NCI-H2227 treated with DMSO at 0.1 percent for 48 hours (cell line): ENCODE measurements at places on chromosomes 1 and 21.
A peak's percentile ranks its signal among the peaks of the same experiment; 100 is the strongest.

DNA sequence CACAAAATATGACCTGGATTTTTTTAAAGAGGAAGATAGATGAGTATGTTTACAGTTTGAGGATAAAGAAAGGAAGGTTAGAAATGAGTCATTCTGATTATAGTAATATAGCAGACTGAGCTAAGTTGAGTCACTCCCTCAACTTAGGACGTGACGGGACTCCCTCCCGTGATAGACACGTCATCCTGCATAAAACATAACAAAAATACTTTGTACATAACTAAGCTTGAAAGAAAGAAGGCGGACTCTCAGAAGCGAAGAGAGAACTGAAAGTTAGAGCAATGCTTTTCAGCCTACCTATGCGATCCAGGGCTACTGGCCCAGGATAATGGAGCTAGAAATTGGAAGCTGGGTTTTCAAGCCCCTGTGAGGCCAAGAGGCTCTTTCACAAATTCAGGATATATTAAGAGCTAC, 53.0 kb upstream of the DESI2 start:
- DNase-seq = no peak

DNA sequence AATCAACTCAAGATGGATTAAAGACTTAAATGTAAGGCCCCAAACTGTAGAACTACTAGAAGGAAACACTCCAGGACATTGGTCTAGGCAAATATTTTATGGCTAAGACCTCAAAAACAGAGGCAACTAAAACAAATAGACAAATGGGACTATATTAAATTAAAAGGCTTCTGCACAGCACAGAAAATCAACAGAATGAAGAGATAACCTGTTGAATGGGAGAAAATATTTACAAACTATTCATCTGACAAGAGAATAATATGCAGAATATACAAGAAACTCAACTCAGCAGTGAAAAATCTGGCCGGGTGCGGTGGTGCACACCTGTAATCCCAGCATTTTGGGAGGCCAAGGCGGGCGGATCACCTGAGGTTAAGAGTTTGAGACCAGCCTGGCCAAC, 84.1 kb upstream of the HNRNPU start:
- no peak for DNase-seq

GRCh38 chr1:200311256-200311655, 98.6 kb downstream of the ZNF281 start:
- no peak for DNase-seq

- no peak for DNase-seq
Observed at GRCh38 chr1:174217248-174217647, 57.9 kb downstream of the RABGAP1L start.

DNA sequence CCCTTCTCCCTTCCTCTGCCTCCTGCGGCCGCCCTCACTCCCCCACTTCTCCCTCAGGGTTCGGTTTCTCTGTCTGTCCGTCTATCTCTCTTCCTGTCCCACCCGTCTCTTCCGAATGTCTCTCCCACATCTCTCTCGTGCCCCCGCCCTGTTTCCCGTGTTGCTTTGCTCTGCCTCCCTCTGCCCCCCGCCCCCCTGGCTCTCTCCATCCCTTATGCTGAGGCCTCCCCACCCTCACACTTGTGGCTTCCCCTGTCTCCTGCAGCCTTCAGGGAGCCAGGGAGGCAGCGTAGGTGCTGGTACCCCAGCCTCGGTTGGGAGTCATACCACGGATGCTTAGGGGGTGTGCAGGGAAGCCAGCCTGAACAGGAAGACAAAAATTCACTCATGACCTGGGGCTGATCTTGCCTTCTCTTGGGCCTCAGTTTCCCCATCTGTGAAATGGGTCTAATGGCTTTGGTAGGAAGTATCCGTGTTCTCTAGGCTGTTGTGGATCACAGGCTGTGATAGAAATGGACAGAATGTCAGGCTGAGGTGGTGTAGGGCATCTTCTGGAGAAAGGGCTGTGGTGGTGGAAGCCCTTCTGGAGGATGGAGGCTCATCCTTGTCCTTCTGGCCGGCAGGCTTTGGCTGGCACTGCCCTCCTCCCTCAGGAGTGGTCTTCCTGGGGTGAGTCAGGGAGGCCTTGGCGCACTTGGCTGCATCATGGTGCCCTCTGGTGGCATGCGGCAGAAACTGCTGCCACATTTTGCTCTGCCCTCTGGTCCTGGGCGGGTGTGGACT, 55.5 kb downstream of the FOXO6 start:
- peak; percentile 68 for DNase-seq

DNA sequence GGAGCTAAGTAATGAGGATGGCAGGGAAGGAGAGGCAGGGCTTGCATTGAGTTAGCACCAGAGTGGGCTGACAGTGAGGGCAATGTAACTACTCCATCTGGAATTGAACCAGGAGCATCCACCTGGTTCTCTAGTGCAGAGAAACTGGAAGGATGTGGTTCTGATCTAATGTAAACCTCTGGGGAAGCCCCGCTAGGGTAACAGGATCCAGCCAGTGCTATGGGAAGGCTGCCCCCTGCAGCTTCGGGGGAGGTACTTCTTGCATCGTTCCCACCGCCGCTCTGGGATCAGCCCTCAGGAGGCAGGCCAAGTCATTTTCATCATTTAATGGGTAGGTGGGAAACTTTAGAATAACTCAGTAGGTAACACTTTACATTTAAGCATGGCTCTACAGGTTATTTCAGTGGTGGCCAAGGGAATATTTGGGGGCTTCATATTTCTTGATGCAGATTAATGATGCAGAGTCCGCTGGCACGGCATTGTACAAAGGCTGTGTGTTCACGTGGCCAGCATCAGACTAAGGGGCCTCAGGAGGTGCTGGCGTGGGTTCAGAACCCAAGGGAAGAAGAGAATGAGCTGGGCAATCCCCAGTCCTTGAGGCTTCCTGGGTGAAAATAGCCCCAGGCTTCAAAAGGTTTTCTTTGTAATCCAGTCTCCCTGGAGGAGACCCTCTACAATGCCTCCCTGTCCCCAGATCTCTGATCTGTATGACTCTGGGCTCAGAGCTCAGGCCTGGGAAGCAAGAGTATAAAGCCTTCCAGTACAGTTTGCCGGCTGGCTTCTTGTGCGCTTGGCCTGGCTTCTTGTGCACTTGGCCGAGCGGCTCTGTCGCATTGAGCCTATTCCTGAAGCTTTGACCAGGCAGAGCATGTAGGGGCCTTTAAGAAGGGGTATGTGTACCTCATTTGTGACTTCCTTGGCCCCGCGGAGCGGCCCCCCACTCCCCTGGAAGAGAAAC, 26.4 kb upstream of the KAZN start:
- DNase-seq = no peak

DNA sequence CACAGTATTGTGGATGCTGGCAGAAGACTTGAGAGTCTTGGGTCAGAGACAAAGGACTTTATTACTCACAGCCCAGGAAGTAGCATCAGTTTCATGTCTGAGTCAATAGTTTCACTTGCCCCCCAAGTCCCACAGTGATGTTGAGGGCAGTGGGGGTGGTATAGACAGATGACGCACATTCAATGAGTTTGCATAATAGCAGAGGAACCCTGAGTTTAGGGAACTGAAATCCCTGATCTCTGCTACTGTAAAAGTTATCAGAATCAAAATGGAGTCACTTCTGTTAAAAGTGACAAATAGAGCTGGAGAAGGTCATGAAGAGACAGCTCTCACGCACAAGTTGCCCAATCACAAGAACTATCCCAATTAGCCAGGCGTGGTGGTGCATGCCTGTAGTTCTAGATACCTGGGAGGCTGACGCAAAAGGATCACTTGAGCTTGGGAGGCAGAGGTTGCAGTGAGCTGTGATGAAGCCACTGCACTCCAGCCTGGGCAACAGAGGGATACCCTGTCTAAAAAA, 11.5 kb upstream of the HCRTR1 start:
- no peak for DNase-seq

DNA sequence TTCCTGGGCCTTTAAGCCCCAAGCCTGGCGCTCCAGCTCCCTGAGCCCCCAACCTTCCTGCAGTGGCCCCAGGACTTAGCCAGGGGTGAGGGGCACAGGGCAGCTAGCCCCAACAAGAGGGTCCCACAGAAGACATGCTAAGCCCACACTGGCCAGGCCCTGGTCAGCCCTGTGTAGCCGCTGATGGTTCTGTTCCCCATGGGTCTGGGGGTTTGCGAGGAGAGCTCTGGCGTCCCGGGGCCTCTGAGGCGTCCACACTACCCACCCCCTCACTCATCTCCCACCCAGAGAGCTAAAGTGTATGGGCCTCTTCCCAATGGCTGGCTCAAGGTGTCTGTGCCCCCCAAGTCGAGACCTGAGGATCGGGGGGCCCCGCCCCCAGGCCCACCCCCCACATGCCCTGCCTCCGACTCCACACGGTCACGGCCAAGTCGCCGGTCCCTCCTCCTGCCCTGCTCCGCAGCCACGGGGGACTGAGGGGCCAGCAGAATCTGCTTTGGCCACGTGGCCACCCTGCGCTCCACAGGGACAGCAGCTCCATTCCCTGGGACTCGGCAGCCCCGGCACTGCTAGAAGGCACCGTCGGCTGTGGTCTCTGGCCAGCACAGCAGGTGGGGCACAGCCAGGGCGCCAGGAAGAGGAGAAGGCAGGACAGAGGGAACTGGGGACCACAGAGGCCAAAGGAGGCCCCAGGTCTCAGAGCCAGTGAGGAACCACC, 7.8 kb downstream of the TNFRSF18 start:
- no peak for DNase-seq

DNA sequence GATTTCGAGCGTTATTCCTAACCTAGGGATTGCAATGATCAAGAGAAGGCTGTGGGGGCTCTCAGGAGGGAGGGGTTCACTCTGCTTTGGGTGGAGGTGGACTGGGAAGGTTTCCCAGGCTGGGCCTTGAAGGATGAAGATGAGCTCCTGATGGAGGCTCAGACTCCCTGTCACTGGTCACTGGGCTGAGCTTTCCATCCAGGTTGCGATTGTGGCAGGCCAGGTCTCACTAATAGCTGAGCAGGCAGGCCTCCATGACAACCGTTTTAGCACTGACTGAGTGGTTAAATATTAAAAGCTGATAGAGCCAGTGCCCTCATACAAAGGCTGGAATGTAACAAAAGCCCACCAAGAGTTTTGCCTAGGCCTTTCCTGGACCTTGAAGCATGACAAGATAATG, 36.2 kb upstream of the EFCAB14 start:
- DNase-seq = no peak

DNA sequence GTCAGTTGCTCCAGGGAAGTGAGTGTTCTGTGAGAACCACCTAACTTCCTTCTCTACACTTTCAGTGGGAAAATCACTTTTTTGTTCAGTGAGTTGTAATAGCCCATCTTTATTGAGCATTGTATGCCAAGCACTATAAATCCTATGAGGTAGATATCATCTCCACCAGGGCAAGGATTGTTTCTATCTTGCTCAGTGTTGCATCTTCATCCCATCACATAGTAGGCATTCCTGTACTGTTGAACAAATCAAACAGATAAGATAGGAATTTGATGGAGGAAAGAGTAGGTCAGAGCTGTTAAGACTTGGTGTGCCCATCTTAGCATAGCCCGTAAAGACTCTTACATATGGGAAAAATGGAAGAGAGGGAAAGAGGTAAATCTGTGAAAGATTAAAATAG, 2.9 kb upstream of the PIGV start:
- DNase-seq = no peak

DNA sequence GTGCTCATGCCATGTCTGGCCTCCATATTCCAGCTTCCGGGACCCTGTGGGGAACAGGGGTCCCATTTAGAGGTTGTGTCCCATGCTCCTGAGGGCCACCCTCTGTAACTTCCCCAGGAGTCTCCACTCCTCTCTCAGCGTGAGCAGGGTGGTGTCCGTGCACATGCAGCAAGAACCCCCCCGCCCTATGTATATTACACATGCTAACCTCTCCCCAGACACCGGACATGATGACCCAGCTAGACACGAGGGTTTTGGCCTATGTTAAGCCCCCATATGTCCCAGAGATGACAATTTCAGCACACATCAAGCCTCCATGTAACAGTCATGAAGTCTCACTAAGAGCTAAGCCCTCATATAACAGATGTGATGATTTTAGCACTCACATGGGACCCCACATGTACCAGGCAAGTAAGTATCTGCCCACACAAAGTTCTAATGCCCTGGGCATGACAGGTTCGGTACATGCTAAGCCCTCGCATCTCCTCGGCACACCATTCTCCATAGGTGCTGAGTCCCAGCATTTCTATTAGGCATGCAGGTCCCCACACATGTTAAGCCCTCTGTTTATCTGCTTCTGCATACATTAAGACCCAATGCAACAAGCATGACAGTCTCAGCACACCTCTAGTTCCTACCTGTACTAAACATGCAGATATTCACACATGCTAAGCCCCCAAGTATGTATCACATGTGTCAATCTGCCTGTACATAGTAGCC, 7.1 kb downstream of the FHL3 start:
- DNase-seq = no peak

DNA sequence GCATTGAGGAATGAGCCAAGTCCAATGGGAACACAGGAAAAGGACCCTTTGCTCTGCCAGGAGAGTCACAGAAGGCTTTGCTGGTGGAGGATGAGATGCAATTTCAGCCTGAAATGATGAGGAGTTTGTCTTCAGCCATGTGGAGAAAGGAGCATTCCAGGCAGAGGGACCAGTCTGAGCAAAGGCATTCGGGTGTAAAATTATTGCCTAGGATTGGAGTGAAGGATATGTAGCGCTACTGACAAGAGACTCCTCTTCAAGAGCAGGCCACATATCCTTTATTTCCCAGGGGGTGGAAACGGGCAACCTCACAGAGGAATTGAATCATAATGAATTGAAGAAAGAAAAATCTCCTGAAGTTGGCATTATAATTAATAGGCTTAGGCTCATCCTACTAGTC, 1.1 kb upstream of the CSF1 start:
- no peak for DNase-seq

- DNase-seq = no peak
Observed at GRCh38 chr1:90000934-90001676, 6.2 kb downstream of the ZNF326 start.

DNA sequence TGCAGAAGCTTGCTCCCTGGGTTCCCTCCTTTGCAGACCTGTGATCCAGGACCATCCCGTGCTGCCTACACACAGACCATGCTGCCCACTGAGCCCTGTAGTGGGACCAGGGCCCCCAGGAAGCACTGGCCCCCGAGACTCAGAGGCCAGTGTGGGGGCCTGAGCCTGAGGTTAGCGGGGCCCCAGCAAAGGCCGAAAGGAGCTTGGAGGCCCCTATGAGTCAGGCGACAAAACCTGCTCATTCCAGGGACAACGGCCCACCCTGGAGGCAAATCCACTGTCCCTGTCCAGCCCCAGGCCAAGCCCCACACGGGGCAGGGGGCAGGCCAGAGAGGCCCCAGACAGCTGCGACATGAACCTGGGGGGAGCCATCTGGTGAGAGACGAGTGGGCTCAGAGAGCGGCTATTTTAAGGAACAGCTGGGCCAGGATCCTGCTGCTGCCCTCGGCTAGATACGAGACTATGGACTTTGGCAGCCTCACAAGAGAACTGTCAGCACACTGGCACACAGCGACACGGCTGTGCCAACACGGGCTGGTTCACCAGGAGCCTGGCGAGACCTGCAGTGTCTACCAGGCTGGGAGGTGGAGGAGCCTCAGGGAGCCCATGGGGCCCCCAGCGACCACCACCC, 74.7 kb downstream of the ARHGEF16 start:
- no peak for DNase-seq

GRCh38 chr1:76625886-76626678, 241.2 kb upstream of the ST6GALNAC5 start:
- DNase-seq = peak; percentile 45

- no peak for DNase-seq
Observed at GRCh38 chr1:203048086-203048485, 21.8 kb downstream of the PPFIA4 start.
